NCI-H82 (cell line): ENCODE measurements at places on chromosomes 6 and 20.
A peak's percentile ranks its signal among the peaks of the same experiment; 100 is the strongest.

GRCh38 chr6:139753198-139753861, 378.9 kb upstream of the CITED2 start:
- no peak for DNase-seq

- no peak for DNase-seq
Observed at GRCh38 chr20:17843246-17844132, 125.1 kb downstream of the SNX5 start.

DNA sequence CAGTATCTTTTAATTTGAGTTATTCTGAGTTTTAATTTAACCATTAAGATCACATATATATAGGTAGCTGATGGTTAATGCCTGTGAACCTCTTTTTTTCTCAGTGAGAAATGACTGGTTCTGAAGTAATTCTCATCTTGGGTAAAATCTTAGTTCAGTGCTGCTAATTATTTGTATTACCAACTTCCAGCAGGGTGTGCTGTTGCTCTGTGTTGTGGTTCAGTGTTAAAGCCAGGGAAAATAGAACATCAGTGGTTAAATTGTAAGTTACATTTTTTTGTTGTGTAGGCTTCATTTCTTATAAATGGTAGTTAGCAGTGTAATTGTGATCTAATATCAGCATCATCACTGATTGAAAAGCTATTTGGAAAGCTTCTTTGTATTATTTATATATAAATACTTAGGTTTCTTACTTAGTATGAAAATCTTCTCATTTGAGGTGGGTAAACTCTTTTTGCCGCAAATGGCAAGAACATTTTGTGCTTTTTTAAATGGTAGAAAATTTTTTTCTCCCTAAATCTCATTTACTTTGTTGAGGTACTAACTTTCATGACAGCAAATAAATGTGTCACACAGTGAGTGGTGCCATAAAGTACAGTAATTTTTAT, 43.7 kb downstream of the CDC5L start:
- DNase-seq: peak; percentile 66

GRCh38 chr6:111030008-111031007, 48.5 kb downstream of the RPF2 start:
- peak; percentile 84 for DNase-seq

DNA sequence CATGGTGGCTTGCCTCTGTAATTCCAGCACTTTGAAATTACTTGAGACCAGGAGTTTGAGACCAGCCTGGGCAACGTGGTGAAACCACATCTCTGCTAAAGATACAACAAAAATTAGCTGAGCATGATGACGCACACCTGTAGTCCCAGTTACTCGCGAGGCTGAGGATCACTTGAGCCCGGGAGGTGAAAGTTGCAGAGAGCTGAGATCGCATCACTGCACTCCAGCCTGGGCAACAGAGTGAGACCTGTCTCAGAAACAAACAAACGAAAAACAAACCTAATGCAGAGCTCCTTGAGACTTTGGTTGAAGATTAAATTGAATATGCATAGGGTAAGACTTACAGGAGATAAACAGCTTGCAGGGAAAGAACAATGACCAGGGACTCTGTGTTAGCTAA, 80.8 kb downstream of the SCAF8 start:
- DNase-seq: no peak

DNA sequence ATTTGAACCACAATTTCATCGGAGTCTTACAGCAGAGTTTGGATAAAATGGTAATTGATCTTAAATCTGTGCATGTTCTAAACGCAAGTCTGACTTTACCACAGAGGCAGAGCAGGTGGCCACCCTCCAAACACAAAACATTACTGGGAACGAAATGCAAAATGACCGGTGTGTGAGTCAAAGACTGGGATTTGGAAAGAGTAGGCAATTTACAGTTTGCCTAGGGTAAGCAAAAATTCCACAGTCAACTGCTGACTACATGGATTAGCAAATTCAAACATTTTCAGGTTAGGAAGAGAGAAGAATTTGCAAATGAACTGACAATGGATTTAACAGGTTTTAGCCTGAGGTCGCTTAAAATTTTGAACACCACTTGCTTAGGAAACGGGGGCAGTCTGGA, 444.4 kb downstream of the HDGFL1 start:
- no peak for DNase-seq

DNA sequence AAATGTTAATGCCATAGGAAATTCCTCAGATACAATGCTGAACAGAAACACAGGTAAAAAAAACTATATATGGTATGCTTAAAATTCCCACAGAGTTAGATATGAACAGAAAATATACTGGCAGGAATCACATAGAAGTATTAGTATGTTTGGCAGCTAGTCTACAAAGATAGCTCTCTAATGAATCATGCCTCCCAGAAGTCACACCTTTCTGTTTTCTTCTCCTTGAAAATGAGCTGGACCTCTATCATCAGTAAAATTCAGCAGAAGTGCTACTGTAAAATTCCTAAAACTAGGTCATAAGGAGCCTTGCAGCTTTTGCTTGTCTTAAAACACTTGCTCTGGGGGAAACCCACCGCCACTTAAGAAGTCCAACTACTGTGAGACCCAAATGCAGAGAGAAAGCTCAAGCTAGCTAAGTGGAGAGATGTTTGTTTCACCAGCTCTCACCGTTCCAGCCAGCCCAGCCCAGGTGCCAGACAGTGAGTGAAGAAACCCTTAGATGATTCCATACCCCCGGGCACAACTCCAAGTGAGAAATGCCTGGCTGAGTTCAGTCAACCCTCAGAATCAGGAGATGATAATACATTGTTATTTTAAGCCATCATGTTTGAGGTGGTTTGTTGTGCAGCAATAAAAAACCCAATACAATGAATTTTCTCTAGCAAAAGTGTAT, 43.0 kb downstream of the TSPYL4 start:
- DNase-seq: no peak

- no peak for DNase-seq
Observed at GRCh38 chr6:131362070-131362469, 211.0 kb upstream of the ARG1 start.

DNA sequence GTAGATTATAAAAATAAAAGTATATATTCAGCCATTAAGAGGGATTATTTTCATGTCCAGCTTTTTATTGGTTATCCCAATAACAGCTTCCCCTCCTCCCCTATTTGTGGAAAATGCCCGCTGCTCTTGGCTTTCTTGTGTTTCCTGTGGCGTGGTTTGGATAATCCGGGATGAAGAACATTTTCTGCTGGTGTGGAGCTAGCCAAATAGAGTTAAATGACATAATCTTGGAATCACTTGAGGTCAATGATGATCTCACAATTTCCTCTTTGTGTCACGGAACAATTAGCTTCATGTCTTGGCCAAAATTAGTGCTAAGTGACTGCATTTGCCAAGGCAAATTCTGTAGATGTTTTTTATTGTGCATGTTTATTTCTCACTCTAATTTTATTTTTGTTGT, 394.0 kb downstream of the LAMA2 start:
- peak; percentile 59 for DNase-seq

DNA sequence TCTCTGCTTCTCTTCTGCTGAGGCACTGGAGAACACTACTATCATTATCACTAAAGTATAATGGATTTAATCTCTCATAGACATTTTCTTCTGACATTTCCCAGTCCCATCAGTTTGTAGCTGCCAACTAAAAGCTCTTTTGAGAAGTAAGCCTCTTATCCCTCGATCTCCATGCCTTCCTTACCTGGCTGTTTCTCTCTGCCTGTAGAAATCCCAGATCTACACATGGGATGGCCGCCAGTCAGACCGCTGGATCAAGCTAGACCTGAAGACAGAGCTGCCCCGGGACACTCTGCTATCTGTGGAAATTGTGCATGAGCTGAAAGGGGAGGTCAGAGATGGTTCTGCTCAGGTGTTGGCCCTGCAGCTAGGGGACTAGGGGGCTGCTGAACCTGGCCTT, 25.4 kb downstream of the CCDC167 start:
- DNase-seq: no peak

DNA sequence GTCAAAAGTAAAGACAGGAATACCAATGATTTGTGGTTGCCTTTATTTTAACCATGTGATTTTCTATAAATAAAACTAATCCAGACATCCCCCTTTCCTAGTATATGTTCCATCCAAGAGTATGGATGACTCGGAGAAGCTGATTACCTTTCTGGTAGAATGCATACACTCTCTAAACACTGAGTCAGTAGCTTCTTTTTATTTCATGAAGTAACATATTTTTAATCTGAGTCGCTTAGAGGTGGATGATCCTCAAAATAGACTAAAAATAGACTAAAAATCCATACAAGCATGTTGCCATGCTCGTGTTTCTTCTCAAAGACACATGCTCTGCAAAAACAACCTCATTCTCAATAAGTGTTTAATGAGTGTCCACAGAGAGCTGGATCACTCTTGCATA, 263.7 kb downstream of the COL12A1 start:
- DNase-seq: no peak

DNA sequence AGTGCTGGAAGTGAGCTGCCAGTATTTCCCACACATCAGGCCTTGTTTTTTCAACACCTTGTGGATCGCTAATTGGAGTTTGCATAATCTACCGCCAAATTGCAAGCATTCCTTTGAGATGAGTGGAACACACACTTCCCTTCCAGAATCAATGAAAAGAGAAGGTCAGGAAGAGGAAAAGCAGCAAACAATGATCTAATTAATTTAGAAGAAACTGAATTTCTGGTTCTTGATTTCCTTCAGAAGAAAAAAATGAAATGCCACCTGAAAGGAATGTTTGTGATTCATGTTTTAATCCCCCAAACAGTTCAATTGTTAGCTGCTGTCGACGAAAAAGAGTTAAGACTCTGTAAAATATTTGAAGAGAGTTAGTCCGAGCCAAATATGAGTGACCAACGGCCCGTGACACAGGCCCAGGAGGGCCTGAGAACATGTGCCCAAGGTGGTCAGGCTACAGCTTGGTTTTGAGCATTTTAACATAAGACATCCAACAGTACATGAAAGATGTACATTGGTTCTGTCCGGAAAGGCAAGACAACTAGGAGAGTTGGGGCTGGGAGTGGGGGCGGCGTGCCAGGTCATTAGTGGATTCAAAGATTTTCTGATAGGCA, 182.3 kb downstream of the MTFR2 start:
- DNase-seq: no peak
